ENCODE measurements at places on chromosomes 1 and 21. TPM values are rescaled to one million over a fixed set of nuclear protein-coding genes. Genes with fewer than 3 reads are reported as not detected.

Gene NUDT4B
- total RNA-seq = 40.6 TPM

Gene ATP6V1G3
- total RNA-seq = not detected

Gene DNM3
- total RNA-seq = 0.12 TPM

- no peak for DNase-seq
Measured at GRCh38 chr1:167658574-167659328, 28.7 kb downstream of the RCSD1 start.

- no peak for DNase-seq
Measured at GRCh38 chr1:226287587-226287986, 21.4 kb downstream of the LIN9 start.
